Activated naive CD4-positive, alpha-beta T cell treated with anti-CD3 and anti-CD28 coated beads, Interleukin-2, amount 50 U/mL, for 16 hours (primary cell): ENCODE measurements at places on chromosomes 7 and 10.

- DNase-seq = peak; percentile 7
These were observed 54.9 kb downstream of the PDGFA start for GRCh38 chr7:464454-465401.

- DNase-seq = no peak
These were observed 38.4 kb downstream of the EEPD1 start for GRCh38 chr7:36191292-36191920.

GRCh38 chr10:50375051-50375452 is 123.7 kb upstream of the ASAH2 start:
- DNase-seq = no peak

DNA sequence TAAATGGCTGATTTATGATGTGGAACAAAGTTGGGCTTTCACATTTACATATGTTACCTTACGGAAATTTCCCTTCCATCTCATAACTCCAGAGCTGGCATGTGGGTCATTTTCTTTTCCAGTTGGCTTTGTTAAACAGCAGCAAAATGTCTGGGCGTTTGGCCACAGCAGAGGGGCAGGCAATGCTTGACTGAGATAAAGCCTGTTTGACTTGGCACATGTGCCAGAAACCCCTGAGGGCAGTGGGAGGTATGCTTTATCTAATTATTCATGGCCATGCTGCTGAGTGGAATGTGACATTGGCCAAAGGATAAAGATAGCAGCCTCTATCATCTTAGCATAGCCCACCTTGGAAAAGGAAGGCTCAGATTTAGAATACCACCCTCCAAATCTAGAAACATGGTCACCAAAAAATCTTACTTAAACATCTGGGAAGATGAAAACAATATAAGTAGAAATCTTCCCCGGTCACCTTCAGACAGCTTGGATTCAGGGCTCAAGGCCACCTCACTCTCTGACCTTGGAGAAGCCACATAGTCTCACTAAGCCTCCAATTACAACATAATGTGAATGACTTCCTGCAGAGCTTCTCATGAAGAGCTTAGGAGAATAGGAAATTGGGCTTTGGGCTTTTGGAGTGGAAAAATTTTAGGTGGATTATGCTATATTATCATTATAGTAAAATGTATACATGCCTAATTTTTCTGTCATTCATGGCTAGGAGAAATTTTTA is 101.5 kb downstream of the GRM3 start:
- DNase-seq = no peak

GRCh38 chr10:63496561-63496960 is 24.6 kb upstream of the REEP3 start:
- no peak for DNase-seq

DNA sequence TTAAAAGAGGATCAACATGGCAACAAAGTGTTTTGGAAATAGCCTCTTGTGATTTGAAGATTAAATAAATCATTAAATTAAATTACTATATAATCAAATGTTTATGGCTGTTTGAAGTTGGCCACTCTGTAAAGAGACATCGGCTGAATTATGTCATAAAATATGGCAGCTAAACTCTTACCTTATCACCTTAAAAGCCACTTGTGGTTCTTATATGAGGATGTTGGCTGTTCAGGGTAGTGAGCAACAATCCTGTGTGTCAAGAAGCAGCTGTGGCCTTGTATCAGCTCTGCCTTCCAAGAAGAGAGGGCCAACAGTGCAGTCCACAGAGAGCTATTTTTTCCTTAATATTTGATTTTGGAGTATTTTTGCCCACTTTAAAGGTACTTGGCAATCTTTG is 113.4 kb upstream of the CDK6 start:
- DNase-seq = no peak

DNA sequence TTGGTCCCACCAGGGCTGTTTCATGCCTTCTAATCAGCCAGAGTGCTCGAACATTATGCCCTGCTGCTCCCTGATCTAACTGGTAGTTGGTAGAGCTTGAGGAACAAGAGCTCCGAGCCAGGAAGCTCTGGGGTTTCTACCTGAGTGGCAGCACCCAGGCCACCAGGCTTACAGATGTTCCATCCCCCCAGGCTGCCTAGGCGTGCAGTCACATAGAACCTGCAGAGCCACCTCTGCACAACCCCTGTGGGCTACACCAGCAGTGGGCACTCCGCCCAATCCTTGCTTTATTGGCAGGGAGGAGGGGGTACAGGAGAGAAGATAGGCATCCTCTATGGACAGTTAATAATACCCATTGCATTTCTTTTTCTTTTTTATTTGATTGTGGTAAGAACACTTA is 21.8 kb downstream of the MAP3K8 start:
- DNase-seq = no peak

DNA sequence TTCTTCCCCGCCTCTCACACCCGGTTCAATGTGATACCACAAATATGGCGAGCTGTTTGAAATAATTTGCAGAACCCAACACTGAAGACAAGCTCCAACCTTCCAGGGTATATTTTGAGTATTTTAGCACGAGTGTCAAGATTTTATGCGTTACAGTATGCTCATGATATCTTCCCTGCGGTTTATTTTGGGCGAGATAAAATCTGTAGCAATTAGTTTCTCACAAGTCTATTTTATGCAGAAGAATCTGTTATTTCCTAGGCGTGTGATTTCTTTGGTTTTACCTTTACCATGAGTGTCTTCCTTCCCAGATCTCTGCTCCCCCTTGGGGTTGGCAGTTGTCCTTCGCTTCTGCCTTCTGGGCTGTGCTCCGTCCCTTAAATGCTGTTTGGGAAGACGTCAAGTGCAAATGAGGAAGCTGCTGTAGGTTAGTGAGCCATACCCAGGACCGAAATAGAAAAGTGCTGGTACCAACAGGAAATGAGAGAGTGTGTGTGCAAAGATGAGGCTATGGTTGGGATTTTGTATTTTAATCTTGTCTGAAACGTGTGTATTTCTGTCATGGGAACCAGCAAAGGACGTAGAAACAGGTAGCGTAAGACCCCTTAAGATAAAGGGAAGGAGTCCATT is 299.8 kb downstream of the KLF6 start:
- DNase-seq = no peak

GRCh38 chr10:27207350-27207749 is 33.2 kb downstream of the ACBD5 start:
- DNase-seq = no peak

- DNase-seq = no peak
These were observed 54.9 kb downstream of the HK1 start for GRCh38 chr10:69333205-69333604.

DNA sequence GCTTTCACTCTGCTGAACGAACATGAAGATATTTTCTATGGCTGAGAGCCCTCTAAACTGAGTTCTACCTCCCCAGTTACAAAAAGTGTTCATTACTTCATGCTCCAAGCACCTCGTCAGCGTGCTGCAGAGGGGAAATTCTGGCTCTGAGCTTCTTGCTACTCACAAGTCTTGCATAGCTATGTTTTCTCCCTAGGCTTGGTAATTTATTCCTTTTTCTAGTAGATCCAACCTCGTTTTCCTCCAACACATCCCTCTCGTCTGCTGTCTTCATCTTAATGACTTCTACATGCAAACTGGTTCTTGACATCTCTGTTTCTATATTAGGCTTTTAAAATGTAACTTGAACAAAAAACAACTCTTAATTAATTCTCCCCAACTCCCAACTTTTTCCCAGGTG is 1034.5 kb downstream of the REEP3 start:
- DNase-seq = no peak

GRCh38 chr10:70903262-70903921 is 15.0 kb upstream of the PCBD1 start:
- no peak for DNase-seq

DNA sequence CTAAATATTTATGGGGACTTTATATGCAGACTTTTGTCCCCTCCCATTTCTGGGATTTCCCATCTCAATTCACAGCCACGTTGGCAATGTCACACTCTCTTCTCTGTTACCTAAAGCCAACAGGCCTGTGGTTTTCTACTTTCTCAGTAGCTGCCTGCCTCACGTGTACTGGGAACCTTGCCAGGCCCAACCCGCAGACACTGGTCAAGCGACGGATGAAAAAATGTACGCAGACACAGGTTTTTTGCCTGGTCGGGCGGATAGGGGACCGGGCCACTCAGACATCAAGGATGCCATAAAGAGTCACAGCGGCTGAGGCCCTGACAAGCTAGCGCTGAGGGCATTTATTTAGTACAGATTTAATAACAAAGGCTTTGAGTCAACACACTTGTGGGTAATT is 204.4 kb upstream of the DPP6 start:
- DNase-seq = no peak

DNA sequence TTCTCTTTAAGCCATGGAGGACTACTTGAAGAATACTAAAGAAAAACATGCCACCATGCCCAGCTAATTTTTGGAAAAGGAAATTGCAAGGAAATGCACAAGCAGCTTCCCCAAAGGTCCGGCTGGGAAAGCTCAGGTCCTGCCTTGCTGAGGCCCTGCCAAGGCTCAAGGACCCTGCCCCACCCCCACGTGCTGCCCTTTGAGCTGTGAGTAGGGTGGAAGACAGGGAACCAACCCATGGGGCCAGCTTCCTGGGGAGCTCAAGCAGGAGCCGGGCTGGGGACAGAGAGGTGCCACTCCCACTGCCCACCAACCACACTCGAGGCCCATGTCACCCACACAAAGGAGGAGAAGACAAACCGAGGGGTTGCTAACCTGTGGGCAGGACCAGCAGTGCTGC is 78.2 kb downstream of the SLIT1 start:
- DNase-seq = no peak

DNA sequence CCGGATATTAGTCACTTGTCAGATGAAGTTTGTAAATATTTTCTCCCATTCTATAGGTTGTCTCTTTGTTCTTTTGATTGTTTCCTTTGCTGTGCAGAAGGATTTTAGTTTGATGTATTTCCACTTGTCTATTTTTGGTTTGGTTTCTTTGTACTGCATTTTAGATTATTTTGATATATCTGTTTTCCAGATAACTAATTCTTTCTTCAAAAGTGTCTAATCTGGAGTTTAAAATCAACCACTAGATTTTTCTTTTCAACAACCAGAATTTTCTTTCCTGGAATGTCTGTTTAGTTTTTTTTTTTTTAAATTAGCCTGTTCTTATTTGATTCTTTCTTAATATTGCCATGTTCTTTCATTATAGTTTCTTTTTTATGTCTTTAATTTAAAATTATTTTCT is 116.8 kb upstream of the INHBA start:
- DNase-seq = no peak

GRCh38 chr10:4775808-4776207 is 50.2 kb upstream of the AKR1E2 start:
- DNase-seq = no peak

DNA sequence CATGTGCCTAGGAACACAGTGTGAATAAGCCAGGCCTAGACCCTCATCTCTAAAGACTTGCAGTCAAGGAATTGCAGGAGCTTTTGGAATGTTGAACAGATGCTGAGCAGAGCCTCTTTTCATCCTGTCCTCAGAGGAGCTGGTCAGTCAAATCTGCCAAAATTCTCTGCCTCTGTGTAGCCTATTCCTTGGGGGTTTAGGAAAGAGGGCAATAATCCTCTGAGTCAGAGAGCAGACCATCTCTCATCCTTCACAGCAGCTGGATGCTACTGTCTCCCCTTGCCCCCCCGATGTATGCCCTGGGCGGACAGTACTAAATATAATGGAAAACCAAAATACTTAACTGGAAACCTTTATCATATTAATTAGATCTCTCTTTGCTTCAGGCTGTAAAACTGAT is 52.6 kb downstream of the BICC1 start:
- DNase-seq = no peak

GRCh38 chr7:70131817-70132216 is 533.5 kb downstream of the AUTS2 start:
- no peak for DNase-seq

- no peak for DNase-seq
These were observed 263.1 kb downstream of the MAD1L1 start for GRCh38 chr7:1969459-1970284.

DNA sequence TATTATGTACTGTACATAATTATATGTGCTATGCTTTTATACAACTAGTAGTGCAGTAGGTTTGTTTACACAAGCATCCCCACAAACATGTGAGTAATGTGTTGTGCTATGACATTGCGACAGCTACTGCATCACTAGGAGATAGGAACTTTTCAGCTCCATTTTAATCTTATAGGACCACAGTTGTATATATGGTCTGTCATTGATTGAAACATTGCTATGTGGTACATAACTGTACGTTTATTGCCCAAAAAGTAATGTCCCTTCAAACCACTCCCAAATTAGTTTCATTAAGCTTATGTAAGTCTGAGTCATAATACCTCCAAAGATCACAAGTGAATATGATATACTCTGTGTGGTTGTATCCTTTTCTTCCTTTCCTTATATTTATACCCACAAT is 183.2 kb upstream of the POT1 start:
- no peak for DNase-seq

DNA sequence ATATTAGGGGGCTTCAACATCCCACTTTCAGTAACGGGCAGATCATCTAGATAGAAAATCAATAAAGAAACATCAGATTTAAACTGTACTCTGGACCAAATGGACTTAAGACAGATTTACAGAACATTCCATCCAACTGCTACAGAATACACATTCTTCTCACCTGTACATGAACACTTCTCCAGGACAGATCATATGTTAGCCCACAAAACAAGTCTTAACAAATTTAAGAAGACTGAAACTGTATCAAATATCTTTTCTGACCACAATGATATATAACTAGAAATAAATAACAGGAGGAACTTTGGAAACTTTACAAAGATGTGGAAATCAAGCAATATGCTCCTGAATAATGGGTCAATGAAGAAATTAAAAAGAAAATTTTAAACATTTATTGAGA is 86.7 kb downstream of the MICU1 start:
- DNase-seq = no peak

GRCh38 chr7:154646126-154647013 is 356.6 kb downstream of the PAXIP1 start:
- no peak for DNase-seq

- DNase-seq = no peak
These were observed 342.4 kb upstream of the GRM3 start for GRCh38 chr7:86301301-86301700.

GRCh38 chr10:131354380-131354779 is 42.9 kb upstream of the TCERG1L start:
- no peak for DNase-seq

DNA sequence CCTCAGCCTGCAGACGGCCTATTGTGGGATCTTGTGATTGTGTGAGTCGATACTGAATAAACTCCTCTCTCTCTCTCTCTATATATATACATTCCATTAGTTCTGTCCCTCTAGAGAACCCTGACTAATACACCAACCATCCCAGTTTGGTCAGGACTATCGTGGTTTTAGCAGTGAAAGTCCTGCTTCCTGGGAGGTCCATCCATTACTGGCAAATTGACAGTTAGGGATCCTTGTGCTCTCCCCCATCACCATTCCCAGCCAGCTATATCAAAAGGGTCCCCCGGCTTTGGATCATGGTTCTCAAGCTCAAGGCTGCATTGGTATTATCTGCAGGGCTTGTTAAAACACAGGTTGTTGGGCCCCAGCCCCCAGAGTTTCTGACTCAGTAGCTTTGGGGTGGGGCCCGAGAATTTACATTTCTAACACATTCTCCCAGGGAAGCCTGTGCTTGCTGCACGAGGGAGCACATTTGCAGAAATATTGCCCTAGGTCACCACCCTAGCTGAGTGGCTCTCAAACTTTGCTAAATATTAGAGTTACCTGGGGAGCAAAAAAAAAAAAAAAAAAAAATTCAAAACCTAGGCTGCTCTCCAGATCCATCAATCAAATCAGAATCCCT is 899.1 kb upstream of the AUTS2 start:
- DNase-seq = no peak
